ENCODE measurements at places on chromosomes 3 and 15.

DNA sequence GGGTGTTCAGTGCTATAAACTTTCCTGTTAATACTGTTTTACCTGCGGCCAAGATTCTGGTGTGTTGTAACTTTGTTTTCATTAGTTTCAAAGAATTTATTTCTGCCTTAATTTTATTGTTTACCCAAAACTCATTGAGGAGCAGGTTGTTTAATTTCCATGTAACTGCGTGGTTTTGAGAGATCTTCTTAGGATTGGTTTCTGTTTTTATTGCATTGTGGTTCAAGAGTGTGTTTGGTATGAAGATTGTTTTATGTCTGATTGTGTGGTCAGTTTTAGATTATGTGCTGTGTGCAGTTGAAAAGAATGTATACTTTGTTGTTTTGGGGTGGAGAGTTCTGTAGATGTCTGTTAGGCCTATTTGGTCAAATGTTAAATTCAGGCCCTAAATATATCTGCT is 133.5 kb upstream of the GALNT15 start:
- DNase-seq, result no peak

DNA sequence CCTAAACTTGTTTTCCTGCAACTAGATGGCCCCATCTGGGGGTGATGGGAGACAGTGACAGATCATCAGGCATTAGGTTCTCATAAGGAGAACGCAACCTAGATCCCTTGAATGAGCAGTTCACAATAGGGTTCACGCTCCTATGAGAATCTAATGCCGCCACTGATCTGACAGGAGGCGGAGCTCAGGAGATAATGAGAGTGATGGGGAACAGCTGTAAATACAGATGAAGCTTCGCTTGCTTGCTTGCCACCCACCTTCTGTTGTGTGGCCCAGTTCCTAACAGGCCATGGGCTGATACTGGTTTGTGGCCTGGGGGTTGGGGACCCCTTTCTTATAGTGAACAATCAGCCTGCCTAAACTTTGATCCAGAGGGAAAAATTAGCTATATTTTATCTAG is 15.2 kb upstream of the C3orf49 start:
- no peak for DNase-seq

DNA sequence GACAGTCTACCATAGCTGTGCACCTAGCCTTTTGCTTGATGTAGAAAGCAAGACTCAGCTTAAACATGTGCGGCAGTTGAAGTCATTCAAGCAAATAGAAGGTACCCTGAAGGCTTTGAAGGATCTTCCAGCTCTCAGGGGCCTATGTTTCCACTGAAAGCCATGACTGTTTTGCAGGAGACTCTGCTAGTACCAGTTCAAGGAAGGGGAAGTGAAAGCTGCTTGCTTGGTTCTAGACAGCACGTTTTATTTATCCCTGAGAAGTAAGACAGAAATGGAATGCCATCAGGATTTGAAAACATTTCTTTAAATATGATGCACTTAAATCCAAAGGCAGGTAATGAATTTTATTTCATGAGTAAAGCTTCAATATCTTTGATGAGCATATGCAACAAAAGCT is 311.4 kb downstream of the PDCD6IP start:
- no peak for DNase-seq

- DNase-seq, result no peak
Measured at GRCh38 chr15:68526269-68526668, 52.5 kb upstream of the CORO2B start.

GRCh38 chr15:79450648-79451047 is 18.5 kb downstream of the MINAR1 start:
- DNase-seq, result no peak

DNA sequence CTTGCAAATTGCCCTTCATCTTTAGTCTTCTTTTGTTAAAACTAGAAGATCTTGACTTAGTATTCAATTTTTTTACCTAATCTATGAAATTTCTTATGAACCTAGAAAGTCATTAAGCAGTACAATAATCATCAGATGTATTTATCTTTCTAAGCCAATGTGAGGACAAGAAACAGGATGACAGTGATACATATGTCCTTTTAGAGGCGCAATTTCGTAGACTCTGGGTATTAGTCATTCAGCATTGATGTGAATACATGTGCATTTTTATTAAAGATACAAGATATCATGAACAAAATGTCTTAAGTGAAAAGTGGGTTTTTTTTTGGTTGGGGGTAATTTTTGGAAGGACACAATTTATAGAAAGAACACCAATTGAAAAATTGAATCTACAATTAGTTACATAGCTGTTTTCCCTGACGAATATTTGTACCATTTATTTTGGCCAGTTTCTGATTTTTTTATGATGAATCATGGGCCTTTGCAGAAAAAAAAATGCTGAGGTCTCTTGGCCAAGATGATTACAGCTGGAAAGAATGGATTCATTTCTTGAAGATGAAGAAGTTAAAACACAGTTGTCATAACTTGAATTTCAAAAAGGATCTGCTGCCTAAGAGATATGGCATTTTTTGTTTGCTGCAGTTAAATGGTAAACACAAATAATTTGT is 48.9 kb upstream of the AGTR1 start:
- no peak for DNase-seq

DNA sequence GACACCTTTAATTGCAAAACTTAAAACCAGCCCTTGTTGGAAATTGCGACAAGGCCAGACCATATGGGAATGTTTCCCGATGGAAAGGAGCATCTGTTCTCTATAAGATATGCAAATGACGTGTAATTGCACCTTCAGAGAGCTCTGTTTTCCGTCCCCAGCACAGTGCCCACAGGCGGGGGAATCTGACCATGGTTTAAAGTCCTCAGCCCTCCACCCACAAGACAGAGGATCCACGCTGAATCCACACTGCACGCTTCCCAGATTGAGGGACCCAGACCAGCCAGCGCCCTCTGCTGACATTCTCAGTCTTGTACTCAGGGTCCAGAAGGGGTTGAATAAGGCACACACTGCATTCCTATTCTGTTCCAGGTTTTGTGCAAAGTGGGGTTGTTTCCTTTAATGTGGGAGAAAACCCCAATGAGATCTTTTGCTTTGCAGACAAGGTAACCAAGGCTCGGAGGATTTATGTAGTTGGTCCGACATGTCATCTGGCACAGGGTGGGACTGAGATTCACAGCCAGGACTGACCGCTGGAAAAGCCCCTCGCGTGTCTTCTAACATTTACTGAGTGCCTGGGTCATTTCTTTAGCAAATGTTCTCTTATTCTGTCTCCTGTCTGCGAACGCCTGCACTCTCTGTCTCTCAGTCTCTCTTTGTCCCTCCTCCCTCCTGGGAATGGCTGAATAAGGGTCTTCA is 36.8 kb upstream of the KLHL25 start:
- DNase-seq, result peak; percentile 68

- DNase-seq, result peak; percentile 81
Measured at GRCh38 chr15:67024314-67024997, 40.9 kb upstream of the SMAD3 start.

GRCh38 chr15:46394463-46394862 is 759.6 kb downstream of the SQOR start:
- DNase-seq, result no peak

GRCh38 chr3:119342176-119342575 is 48.0 kb downstream of the ARHGAP31 start:
- no peak for DNase-seq

GRCh38 chr15:81485806-81486205 is 111.8 kb upstream of the TMC3 start:
- DNase-seq, result no peak

DNA sequence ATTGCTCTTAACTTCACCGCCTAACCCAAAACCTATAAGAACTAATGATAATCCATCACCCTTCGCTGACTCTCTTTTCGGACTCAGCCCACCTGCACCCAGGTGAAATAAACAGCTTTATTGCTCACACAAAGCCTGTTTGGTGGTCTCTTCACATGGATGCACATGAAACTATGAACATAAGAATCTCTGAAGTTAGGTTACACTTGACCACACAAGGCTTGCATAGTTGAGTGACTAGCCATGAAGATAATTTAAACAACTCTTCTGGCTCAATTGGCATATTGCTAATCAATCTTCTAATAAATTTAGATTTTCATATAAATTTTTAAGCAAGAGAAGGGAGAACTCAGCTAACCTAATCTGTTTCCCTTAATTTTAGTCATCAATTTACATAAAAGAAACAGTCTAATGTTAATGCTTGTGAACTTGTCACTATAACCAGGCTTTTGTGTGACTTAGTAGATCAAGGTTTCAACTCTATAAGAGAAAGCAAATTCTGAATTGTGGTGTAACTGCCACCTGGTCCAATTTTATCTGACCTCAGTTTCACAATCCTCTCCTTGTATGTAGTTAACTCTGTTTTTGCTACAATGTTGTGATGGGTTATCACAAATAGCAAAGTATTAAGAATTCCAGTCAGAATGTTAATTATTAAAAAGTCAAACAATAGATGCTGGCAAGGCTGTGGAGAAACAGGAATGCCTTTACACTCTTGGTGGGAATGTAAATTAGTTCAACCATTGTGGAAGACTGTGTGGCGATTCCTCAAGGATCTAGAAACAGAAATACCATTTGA is 82.0 kb downstream of the HHLA2 start:
- no peak for DNase-seq

DNA sequence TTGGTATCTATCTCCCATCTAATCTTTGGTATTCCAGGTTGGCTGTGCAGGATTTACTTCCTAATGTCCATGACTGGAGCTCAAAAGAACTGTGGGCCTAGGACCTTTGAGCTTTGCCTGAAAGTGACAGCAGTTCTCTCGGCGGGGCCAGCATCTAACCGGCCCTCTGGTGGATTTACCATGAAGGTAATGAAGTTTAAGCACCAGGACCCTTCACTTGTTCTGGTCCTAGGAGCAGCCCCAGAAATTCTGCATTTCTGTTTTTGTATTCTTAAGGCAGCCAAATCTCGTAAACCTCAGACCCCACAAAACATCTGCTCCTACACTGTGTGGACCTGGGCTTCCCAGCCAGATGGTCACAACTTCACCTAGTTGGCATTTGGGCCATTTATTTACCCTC is 13.0 kb downstream of the CALML4 start:
- no peak for DNase-seq

- DNase-seq, result no peak
Measured at GRCh38 chr3:23232016-23232415, 28.9 kb downstream of the UBE2E2 start.

DNA sequence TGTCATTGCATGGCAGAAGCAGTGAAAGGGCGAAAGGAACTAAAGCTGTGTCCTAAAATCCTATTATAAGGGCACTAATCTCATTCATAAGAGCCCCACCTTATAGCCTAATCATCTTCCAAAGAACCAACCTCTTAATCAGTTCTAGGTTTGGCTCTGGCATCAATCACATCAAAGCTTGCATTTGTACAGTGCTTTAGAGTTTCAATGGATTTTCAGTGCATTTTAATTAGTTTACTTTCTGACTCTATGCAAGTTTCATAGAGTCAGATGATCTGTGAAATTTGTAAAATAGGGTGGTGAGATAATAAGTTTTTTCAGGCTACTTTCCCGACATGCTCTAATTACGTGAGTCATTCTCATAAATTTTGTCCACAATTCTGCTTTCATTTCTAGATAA is 341.1 kb downstream of the DIPK2A start:
- no peak for DNase-seq

DNA sequence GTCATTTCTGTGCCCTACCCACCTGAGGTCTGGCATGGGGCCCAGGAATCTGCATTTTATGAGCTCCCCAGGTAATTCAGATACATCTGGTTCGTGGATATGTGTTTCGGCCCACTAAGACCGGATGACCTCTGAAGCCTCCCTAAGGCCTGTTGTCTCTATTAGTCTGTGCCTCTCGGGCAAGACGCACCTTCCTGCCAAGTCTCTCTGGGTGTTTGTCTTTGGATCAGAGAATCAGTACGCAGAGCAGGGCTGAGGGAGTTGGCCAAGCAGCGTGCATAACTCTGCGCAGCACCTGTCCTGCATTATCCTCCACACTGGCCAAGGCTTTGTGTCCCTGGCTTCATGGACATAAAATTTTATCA is 181.0 kb downstream of the THSD4 start:
- DNase-seq, result no peak

DNA sequence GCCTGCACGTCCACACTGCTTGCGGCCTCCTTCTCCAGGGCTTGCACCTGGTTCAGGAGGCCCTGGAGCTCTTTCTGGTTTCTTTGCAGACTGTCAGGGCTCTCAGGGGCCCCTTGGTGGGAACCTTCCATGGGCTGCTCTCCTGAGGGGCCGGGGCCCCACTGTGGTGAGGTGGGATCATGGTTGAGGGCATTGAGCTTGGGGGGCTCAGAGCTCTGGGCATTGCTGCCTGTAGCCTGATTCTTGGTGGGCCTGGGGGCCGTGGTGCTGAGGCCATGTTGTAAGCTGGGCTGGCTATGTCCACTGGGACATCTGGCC is 7.5 kb downstream of the XIRP1 start:
- no peak for DNase-seq

GRCh38 chr3:13093687-13094086 is 20.5 kb upstream of the IQSEC1 start:
- no peak for DNase-seq

- DNase-seq, result no peak
Measured at GRCh38 chr3:32384938-32385337, 6.7 kb upstream of the CMTM7 start.

DNA sequence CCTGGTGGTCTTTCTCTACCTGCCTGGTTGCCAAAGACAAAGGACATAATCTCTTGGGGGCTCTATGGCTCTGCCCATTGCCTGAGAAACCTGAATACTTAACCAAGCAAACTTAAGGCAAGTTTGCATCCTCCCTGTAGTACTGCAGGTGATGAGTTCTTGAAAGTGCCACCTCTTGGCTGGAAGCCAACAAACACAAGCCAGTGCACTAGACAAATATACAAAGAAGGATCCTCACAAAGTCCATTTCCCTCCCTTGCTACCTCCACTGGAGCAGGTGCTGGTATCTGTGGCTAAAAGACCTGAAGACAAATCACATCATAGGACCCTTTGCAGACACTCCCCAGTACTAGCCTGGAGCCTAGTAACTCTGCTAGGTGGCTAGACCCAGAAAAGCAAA is 772.3 kb downstream of the SI start:
- DNase-seq, result no peak

DNA sequence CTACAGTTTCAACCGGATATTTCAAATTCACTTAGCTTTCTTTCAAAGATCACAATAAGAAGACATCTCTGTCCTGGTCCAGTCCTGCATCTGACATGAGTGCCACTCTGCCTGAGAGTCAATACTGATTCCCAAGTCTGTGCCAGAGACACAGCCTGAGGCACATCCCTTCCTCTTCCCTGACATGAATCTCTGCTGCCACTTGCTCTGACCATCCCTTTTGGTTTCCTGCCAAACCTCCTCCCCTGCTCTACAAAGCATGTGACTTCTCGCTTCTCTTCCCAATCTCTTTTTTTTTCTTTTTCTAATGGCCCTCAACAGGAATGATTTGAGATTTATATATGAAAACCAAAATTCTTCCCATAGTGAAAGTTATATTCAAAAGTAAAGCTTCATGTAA is 117.9 kb downstream of the MECOM start:
- no peak for DNase-seq
